ENCODE measurements at places on chromosomes 3 and 15.
A peak's percentile ranks its signal among the peaks of the same experiment; 100 is the strongest.

DNA sequence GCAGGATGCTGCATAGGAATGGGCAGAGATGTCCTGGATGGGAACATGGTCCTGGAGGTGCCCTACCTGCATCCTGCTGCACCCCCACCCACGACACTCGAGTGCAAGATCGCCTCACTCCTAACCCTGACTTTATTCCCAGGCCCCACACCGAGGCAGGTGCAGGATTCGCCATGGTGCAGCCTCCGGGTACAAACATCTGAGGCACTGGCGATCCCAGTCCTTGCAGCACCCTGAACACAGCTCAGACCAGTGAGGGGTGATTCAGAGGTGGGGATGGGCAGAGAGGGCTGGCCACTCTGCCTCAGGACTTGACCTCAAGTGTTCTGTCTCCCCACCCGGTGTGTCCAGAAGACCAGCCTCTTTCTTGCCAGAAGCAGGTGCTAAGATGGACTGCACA lies 49.1 kb downstream of the KLF13 start:
- no peak for DNase-seq

DNA sequence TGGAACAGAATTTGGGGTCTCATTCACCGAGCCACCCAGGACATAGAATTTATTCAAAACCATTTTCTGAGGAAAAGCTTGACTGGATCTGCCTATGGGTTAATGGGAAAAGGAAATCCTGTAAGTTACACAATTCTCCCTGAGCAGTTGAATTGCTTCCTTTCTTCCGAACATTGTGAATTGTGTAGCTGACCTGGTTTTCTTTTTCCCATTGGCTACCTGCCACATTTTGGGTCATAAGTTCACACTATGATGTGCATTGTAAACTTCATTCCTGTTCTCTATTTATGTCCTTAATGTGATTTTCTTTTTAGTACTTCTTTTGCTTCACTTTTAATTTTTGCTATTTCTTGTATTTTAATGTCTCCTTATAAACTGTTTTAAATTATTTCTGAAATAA lies 386.0 kb upstream of the LRRC3B start:
- DNase-seq = no peak

DNA sequence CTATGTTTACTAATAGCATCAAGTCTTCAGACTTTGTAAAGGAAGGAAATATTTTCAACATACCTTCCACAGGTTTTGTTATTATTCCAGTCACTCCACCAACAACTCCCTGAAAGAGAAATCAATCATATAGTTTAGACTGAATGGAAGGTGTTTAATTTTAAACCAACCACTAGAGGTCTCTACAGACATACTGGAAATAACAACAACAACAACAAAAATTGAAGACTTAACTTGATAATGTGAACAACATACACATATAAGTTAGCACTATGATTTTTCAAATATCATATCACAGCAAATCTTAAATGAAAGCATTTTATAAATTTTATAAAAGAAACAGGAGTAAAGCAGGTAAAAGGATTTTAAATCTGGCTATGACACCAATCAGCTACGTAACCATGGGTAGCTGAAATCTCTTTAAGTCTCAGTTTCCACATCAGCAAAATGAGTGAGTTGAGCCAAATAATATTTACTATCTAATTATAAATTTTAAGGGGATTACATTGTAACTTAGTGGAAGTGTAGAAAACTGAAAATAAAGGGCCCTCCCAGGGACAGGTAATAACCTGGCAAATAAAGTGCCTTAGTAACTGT lies 188.2 kb downstream of the VPS13C start:
- DNase-seq = peak; percentile 7

- no peak for DNase-seq
Measured at GRCh38 chr15:91950631-91951329, 97.3 kb downstream of the SLCO3A1 start.

DNA sequence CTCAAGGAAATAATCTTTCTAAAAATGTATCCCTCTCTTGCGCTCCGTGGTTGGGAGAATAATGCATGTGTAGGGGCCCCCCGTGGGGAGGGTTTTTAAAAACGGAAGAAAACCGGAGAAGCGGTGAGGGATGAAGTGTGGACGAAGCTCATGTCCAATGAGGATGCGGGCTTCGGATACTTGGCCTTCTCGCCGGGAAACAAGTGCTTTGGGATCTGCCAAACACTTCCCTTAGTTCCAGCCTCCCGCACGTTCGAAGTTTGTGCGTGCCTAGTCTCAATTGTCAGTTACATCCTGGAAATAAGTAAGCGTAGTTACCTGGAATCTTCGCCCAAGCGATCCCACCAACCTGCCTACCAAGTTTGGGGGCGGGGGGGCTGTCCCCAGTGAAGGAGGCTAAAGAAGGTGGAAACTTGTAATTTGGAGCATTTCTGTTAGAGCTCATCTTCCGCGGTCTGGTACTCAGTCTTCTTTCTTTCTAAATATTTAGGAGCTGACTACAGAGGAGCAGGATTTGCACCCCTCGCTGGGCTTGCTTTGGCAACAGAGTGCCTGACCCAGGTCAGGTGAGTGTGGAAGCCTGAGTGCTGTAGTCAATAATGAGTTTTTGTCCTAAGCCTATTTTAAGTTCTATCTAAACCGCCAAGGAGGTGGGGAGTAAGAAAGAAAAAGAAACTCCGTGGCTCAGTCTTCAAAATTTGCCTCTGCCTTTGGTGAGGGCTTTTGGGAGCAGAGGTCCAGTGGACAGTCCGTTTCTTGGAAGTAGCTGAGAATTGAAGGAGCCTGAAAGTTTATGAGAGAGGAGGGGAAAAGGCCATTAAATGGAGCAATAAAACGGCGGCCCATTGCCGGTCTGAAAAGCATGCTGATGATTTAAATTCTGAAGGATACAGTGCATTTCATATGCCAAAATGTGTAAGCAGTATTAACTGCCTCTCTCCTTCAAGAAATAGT lies 1.1 kb downstream of the ITPR1 start:
- no peak for DNase-seq

GRCh38 chr3:72488738-72489035 lies 359.6 kb downstream of the SHQ1 start:
- no peak for DNase-seq

DNA sequence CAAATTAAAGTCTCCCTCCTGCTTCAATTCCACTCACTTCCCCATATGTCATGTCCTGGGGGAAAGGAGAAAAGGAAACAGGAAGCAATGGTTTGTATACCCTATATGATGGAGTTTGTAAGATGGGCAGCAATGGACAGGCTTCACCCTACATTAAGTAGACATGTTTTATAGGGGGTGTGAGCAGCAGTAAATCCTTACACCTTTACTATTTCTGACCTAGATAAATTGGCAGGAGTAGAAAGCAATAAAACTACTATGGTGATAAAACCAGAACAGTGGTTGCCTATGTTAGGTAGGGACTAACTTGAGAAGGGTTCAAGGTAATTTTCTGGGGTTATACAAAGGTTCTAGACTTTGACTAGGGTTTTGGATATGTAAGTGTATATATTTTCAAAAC lies 301.7 kb downstream of the GBE1 start:
- DNase-seq = no peak

DNA sequence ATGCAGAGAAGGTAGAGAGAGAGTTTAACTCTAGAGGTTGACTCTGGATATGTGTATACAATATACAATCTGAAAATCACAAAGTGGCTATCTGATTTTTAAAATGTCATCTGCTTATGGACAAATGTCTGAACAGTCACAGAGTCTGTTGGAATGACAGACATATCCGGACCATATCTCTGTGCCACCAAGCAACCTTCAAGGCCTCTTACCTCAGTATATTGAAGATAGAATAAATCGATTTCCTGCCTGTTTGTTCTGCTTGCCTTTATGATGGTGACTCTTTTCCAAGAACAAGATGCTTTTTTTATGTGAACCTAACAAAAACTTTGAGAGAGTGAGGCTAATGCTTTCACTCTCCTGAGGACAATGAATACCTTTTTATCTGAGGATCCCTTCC lies 151.1 kb downstream of the RBPMS2 start:
- no peak for DNase-seq

DNA sequence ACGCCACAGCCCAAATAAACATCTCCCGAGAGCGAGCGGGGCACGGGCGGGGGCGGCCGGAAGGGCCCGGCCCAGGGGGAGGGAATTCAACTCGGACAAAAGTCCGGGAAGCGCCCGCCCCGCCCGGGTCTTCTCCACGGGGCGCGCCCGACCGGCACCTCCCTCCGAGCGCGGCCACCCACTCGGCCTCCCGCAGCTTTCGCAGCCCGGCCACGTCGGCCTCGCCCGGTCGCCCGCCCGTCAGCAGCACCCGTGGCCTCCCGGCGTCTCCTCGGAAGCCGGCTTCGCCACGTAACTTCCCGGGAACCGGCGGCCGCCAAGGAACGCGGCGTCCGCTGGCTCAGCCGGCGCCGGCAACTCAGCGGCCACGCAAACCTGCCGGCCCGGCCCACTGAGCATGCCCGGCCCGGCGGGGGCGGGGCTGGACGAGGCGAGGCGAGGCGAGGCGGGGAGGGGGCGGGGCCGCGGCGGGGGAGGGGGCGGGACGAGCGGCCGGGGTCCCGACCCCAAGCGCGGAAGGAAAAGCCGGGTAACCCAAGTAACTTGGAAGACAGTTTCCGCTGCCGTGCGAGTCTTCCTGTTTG lies at the start of gene TJP1:
Gene TJP1 (minus strand): TSS at position 369 of the 584 bp plus-strand sequence. CDS start 440 bp downstream, outside the sequence.
- DNase-seq = peak; percentile 13

DNA sequence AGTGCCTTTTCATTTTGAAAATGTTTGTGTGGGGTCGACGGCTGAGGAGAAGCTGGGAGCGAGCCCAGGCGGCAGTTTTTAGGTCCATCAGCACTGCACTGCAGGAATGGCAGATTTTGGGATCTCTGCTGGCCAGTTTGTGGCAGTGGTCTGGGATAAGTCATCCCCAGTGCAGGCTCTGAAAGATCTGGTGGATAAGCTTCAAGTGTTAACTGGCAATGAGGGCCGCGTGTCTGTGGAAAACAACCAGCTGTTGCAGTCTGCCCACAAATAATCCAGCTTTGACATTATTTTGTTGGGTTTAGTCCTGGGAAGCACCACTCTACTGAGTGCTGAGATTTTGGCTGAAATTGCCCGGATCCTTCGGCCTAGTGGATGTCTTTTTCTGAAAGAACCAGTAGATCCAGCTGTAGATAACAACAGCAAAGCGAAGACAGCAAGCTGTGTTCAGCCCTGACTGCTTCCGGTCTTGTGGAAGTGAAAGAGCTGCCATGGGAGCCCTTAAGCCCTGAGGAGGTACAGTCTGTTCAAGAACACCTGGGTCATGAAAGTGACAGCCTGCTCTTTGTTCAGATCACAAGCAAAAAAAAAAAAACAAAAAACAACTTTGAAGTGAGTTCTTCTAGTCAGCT lies 13.1 kb upstream of the ANP32A start:
- peak; percentile 21 for DNase-seq

DNA sequence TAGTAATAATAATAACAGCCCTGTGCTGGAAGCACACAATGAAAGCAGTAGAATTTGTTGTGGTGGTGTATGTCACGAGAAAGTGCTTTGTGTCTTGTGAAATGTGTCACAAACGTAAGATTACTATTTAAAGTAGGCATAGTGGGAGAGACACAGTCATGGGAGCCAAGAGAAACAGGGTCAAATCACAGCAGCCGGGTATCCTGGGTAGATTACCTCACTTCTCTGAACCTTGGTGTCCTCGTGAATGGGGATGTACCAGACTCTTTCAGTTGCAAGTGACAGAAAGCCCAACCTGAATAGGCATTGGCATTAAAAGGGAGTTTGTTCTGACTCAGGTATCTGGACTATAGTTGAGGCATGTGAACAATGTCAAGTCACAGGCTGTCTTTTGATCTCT lies 29.1 kb upstream of the SRGAP3 start:
- no peak for DNase-seq

DNA sequence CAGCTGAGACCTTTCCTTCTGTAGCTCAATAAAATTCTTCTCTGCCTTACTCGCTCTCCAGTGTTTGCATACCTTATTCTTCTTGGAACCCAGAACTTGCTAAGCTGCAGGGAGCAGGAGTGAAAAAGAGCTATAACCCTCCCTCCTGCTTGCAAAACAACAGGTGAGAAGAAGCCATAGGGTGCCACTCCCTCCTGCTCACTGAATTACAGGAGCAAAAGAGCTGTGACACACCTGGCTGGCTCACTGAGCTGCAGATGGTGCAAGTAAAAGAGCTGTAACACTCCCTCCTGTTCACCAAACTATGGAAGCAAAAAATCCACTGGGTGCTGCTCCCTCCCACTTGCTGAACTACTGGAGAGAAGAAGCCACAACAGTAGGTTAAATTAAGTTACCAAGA lies 44.2 kb upstream of the C2CD4B start:
- no peak for DNase-seq
